ENCODE measurements at places on chromosomes 3 and 15.

DNA sequence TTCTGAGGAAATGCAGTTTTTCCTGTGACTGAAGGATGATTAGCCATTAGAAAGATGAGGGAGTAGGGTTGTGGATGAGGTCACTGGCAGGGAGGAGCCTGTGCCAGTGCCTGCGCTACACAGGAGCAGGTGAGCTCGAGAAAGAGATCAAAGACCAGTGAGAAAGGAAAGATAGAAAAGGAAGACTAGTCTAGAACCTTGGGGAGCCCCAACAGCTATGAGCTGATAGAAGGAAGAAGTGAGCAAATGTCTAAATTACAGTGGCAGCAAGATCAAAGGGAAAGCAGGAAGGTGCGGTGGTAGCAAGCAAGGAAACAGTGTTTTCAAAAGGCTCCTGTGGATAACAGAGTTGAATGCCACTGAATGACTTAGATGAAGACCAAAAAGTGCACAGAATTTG is 39.6 kb downstream of the LNP1 start:
- DNase-seq: no peak

DNA sequence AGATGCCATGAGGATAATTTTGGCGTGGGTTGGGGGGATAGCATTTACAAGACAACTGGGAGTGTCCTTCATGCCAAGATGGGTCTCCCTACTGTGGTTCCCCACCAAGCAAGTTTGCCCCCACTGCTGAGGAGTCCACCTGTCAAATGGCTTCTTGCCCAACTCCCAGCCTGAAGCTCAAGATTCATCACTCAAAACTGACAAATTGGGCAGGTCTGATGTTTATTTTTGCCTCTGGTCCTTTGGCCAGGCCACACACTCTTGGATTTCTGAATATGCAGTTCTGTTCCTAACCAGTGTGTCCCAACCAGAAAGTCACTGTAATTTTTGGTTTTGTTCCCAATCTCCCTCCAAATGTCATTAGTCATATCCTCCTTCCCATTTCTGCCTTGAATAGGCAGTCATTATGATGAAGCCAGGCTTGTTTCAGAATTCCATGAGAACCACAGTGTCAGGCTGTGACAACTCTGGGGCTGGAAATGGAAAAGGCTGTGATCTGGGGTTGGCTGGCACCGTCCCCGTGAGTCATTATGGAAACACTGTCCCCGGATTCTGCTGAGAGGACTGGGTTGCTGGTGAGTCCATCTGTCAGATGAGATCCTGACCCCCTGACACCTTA is 29.3 kb upstream of the MEF2A start:
- DNase-seq: no peak

DNA sequence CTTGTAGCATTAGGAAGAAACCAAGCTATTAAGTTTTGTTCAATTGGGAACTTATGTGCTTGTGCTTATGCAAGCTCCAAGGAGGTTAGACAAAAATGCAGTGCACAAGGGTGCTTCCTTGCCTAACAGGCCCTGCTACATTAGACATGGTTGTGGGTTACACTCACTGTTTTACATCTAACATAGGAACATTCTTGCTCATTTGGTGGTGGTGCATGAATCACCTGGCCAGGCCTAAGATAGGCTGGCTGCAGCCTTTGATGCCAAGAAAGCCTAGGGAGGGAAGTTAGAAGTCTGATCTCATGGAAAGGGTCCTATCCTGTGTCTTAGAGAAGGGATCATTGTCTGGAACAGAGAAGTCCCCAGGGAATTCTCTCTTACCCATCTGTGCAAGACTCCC is 43.5 kb downstream of the CA12 start:
- no peak for DNase-seq

DNA sequence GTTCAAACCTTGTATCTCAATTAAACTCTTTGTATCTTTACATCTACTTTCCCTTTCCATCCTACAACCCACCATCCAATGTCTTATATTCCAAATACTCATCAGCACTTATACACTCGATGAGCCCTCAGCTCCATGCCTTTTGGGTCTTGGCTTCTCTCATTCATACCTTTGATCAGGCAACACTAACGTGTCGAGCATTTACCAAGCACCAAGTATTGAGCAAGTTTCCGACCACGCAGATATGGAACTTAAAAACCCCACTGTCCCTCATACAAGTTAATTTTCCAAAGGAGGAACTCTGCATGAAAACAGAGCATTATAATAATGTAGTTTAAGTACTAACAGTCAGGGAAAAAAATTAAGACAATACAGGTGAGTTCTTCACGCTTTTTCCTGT is 102.8 kb downstream of the IL1RAP start:
- DNase-seq: no peak

GRCh38 chr3:13012221-13012691 is 61.0 kb downstream of the IQSEC1 start:
- DNase-seq: no peak

- DNase-seq: no peak
Measured at GRCh38 chr15:70048578-70049514, 48.9 kb downstream of the TLE3 start.

- no peak for DNase-seq
Measured at GRCh38 chr15:89837830-89838178, 23.2 kb upstream of the ANPEP start.

DNA sequence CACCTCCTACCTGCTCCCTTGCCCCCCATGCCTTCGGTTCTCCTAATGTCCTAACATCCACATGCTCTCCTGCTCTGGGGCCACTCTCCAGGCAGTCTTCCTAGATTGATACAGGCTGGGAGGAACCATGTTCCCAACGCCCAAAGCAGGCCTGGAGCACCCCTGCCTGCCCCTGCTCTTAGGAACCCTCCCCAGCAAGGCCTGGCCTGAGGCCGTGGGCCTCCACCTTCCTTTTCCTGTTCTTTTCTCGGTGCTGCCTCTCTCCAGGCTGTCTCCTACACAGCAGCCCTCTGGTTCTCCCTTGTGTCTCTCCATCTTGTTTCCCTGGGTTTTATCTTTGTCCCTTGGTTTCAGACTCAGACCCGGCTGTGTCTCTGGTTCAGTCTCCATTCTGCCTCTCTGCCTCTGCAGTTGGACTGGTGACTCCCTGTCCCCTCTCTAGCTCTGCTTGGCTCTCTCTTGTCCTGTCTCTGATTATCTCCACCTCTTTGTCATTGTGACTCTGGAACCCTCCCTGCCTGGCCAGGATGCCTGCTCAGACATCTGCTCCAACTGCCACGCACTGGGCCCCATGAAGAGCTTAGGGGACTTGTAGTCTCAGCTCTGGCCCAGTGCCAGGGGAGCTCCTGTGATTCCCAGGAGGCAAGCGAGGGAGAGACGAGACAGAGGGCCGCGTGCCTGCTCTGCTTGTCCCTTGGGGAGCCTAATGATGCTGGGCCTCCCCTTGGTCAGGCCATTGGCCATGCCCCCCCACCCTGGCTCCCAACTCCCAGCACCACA is 26.0 kb upstream of the RPL29 start:
- DNase-seq: no peak

Data from activated T-cell treated with anti-CD3 and anti-CD28 coated beads for 4 hours (primary cell).